ENCODE measurements at places on chromosomes 4 and X. TPM values are rescaled to one million over a fixed set of nuclear protein-coding genes. Genes with fewer than 3 reads are reported as not detected.

TKTL2 gene
- not detected for total RNA-seq

GRK4 gene
- total RNA-seq: 3.2 TPM

SSX2 gene
- 4.5 TPM for total RNA-seq

C4orf33 gene
- 5.5 TPM for total RNA-seq

CSN1S1 gene
- total RNA-seq: not detected

Measured in A375 (cell line).